ENCODE measurements at places on chromosomes 11 and 22. TPM values are rescaled to one million over a fixed set of nuclear protein-coding genes. Genes with fewer than 3 reads are reported as not detected.

CEP126 gene
- total RNA-seq = 0.88 TPM

SCO2 gene
- total RNA-seq = 1.2 TPM

RDX gene
- 97.1 TPM for total RNA-seq

PPFIBP2 gene
- total RNA-seq = 13.0 TPM

SAA4 gene
- not detected for total RNA-seq

VWCE gene
- total RNA-seq = 0.90 TPM

NCF4 gene
- total RNA-seq = 0.63 TPM

MYO7A gene
- 3.8 TPM for total RNA-seq

CFAP300 gene
- total RNA-seq = 0.74 TPM

PATE2 gene
- not detected for total RNA-seq

DNA sequence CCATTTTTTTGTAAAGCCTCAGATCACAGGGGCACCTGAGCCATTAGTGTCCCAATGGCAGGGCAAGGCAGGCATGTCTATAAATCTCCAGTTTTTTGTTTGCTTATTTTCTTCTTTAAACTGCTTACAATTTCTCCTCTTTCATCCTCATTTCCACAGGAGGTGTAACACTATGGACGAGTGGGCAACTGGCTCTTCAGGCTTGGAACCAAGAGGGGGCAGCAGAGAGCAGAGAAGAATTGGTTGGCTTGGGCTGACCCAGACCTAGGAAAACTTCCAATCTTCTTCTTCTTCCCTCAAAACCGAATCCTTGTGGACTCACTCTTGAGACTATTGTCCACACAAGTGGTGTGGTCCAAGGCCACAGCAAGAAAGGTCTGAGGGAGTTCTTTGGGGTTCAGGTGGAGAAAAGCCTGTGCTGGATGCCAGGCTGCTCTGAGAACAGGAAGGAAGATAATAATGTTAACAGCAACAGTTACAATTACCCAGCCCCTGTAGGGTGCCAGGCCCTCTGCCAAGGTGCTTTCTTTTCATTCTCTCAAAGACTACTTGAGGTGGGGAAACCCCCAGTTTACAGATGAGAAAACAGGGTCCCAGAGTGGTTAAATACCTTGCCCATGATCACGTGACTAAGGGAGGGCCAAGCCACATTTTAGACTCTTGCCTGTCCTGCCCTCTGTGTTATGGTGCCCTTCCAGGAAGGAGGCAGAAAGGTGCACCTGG is 70.7 kb upstream of the E2F8 start:
- no peaks in the 10 kb centered on the region for H3K4me1 ChIP-seq
- no peaks in the 10 kb centered on the region for H3K27me3 ChIP-seq
- no peak overlapping the region for H3K27ac ChIP-seq
- H3K36me3 ChIP-seq = no peaks in the 10 kb centered on the region

GRCh38 chr22:33873186-33873585 is 47.1 kb downstream of the LARGE1 start:
- peaks cover 7% of the 10 kb centered on the region for H3K4me1 ChIP-seq
- no peaks in the 10 kb centered on the region for H3K36me3 ChIP-seq
- no peak for DNase-seq

GRCh38 chr11:133153031-133153430 is 379.3 kb downstream of the OPCML start:
- no peaks in the 10 kb centered on the region for H3K27me3 ChIP-seq
- H3K36me3 ChIP-seq = no peaks in the 10 kb centered on the region
- H3K27ac ChIP-seq = no peak overlapping the region
- H3K4me1 ChIP-seq = no peaks in the 10 kb centered on the region
- H3K4me3 ChIP-seq = no peak overlapping the region
- no peak for DNase-seq

DNA sequence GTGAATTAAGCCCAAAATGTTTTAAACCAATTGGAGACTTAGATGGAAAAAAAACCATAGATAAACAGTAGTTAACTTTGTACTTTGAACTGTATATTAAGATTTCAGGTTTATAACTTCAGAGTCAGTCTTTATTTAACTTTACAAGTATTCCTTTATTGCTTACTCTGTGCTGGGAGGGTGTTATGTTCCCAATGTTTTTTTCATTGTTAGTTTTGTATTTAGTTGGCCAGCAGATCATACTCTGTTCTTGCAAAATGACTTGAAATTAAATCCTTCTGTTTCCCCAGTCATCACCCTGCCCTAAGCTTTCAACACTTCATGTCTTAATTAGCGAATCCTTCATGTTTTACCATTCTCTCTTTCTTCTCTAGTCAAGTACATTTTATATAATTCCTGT is 25.3 kb downstream of the SIK2 start:
- no peaks in the 10 kb centered on the region for H3K27me3 ChIP-seq
- peak overlapping the region; percentile 9 for H3K27ac ChIP-seq
- H3K4me3 ChIP-seq = no peak overlapping the region
- DNase-seq = no peak
- no peaks in the 10 kb centered on the region for H3K36me3 ChIP-seq
- H3K4me1 ChIP-seq = peaks cover 29% of the 10 kb centered on the region

GRCh38 chr11:115409691-115410220 is 94.5 kb downstream of the CADM1 start:
- no peak overlapping the region for H3K4me3 ChIP-seq
- no peaks in the 10 kb centered on the region for H3K4me1 ChIP-seq
- H3K27ac ChIP-seq = no peak overlapping the region
- DNase-seq = no peak

DNA sequence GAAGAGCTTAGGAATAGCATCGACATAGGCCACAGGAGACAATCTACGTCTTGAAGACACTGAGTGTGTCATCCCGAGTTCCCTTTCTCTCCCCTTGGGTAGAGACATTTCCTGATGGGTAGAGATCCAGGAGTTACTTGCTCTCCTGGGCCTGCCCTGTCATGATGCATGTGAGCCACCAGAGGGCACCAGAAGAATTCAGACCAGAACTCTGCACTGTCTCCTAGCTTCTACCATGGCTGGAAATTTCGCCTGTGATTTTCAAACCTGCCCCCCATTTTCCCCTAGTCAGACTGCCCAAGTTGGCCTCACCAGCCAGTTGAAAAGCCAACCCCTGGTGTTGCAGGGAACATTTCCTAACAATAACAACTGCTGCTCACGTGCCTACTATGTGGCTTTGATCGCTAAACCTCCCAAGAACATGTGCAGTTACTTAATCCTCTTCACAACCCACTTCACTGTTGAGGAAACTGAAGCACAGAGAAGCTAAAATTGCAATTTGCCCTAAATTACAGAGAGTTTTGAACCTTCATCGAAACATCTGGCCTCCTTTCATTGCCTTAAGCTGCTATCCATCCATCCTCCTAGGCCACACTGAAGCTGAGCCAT is 47.2 kb downstream of the C11orf58 start:
- H3K4me3 ChIP-seq = no peak overlapping the region
- peak; percentile 72 for DNase-seq

GRCh38 chr11:94046796-94047195 is 25.6 kb downstream of the HEPHL1 start:
- H3K36me3 ChIP-seq = no peaks in the 10 kb centered on the region
- no peaks in the 10 kb centered on the region for H3K4me1 ChIP-seq
- no peak overlapping the region for H3K4me3 ChIP-seq

DNA sequence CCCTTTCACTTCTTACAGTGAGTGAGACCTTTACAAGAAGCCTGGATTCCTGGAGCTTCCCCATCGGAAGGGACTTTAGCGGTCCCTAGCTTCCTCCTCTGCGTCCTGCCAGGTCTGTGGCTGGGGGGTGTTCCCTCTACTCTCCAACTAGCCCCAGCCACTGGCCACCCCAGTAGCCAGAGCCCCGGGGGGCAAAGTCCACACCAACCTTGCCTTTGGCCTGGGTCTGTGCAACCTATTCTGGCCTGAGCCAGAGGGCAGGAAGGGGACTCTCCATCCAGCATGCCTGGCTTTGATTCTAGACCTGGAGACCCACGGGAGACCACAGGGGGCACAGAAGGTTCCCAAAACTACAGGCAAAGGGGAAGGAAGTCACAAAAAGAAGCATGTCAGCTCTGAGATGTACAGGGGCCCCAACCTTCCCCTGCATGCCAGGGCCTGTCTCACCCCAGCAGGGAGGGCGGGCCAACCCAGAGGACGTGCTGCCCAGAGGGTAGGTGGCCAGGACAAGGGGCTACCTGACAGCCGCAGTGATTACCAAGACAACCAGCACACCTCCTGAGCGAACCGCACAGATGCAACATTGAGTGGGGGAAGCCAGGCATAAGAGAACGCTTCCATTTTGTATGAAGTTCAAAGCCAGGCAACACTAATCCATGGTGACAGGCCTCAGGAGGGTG is 52.4 kb downstream of the DSCAML1 start:
- no peak overlapping the region for H3K4me3 ChIP-seq
- H3K27me3 ChIP-seq = no peaks in the 10 kb centered on the region
- H3K27ac ChIP-seq = no peak overlapping the region
- H3K36me3 ChIP-seq = no peaks in the 10 kb centered on the region

DNA sequence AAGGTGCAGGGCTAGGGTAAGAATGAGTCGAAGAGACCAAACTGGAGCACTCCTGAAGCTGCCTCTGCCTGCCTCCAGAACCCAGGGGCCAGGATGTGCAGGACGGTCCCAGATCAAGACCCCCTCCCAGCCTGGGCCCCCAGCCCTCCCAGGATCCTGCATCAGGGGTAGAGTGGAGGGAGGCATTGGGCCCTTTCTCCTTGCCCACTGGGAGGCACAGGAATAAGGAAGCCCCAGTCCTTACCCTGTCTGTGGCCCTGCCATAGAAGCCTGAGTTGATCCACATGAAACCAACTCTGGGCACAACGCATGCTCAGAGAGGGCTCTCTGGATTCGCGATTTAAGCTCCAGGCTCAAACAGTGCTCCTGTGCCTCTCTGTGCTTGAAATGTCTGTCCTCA is 661.8 kb upstream of the B3GAT1 start:
- H3K27ac ChIP-seq = no peak overlapping the region
- no peaks in the 10 kb centered on the region for H3K27me3 ChIP-seq
- no peak overlapping the region for H3K4me3 ChIP-seq
- H3K36me3 ChIP-seq = no peaks in the 10 kb centered on the region
- H3K4me1 ChIP-seq = no peaks in the 10 kb centered on the region

DNA sequence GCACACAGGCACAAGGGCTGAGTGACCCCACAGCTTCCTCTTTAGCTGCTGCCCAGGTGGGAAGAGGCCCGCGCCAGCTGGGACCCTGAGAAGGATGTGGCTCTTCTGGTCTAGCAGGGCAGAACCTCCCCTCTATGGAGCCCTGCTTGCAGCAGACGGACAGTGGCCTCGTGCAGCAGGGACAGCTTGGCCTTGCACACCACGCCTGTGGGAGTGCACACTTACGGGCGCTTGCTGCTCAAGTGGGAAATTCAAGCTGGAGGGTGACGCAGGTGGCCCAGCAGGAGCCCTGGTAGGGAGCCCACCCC is 971.4 kb downstream of the BRD1 start:
- H3K27ac ChIP-seq = no peak overlapping the region
- H3K4me1 ChIP-seq = no peaks in the 10 kb centered on the region
- no peaks in the 10 kb centered on the region for H3K36me3 ChIP-seq
- no peak for DNase-seq
- H3K27me3 ChIP-seq = no peaks in the 10 kb centered on the region

- H3K36me3 ChIP-seq = no peaks in the 10 kb centered on the region
- no peak overlapping the region for H3K4me3 ChIP-seq
- H3K27me3 ChIP-seq = no peaks in the 10 kb centered on the region
- no peak overlapping the region for H3K27ac ChIP-seq
Measured at GRCh38 chr22:25085156-25085555, 114.5 kb upstream of the CRYBB3 start.

DNA sequence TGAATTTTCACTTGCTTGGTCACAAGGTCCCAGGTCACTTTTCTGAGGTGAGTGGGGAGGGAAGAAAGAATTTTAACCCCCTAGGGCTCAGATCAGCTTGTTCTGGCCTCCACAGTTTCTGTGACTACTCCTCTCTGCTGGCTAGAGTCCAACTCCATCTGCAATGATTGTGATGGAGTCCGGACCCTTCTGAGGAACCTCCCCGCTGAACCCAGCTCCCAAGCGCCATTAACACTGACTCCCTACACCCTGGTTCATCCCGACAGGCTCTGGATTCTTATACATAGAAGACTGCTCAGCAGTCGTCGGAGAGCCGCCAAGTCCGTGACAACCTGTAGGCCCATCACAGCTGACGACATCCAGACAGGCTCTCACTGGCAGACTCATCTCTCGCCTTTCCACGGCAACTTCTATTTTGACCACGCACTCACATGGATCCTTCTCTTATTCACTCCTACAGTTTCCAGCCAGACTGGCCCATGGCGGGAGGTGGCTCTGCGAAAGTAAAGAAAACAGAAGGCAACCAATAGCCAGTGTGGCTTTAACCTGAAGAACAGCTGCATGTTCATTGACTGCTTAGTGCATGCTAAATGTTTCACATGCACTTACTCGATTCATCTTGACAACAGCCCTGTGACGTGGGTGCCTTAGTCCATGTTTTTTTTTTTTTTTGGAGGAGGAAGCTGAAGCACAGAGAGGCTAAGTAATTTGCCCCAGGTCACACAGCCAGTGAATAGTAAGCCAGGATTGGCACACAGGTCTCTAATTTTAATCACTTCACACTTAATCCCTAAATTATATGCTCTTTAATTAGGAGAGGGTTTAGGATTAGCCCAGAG is 68.0 kb upstream of the PRDM11 start:
- DNase-seq = no peak
- H3K36me3 ChIP-seq = no peaks in the 10 kb centered on the region
- no peak overlapping the region for H3K27ac ChIP-seq
- no peaks in the 10 kb centered on the region for H3K4me1 ChIP-seq

GRCh38 chr11:127620671-127621070 is 620.1 kb upstream of the KIRREL3 start:
- no peaks in the 10 kb centered on the region for H3K36me3 ChIP-seq
- no peaks in the 10 kb centered on the region for H3K4me1 ChIP-seq
- H3K27me3 ChIP-seq = no peaks in the 10 kb centered on the region
- DNase-seq = no peak

DNA sequence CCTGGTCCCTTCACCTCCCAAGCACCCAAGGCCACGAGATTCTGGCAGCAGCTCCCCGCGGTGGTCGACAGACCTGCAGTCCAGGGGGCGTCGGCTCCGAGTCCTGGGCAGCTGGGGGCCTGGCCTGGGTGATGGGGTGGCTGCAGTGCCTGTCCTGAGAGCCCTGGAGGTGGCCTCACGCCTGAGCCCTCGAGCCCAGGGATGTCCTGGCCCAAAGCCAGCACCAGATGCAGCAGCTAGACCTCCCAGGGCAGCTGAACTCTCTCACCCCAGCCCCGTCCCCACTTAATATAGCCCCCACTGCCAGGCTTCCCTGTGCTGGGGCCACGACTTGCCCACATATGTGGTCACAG is 6.6 kb downstream of the LMNTD2 start:
- H3K36me3 ChIP-seq = no peaks in the 10 kb centered on the region
- DNase-seq = no peak
- no peak overlapping the region for H3K27ac ChIP-seq
- no peak overlapping the region for H3K4me3 ChIP-seq

DNA sequence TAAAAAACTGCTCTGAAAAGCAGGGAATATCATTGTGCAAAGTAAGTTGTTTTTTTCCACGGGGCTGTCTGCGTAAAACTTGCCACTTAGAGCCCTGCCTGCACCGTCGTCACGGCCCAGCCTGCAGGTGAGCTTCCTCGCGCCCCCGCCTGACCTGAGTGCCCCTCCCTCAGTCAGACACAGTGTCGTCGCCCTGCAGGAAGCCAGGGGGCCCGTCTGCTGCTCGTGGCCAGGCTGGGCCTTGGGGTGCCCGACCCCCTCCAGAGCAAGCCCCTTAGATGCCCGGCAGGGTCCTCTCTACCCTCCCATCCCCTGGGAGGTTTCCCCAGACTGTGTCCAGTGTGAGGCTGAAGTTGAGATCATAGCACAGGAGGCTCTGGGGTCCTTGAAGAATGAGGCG is 31.6 kb downstream of the SBF1 start:
- H3K4me1 ChIP-seq = no peaks in the 10 kb centered on the region
- no peak overlapping the region for H3K27ac ChIP-seq
- H3K27me3 ChIP-seq = no peaks in the 10 kb centered on the region
- no peak overlapping the region for H3K4me3 ChIP-seq
- peaks cover 8% of the 10 kb centered on the region for H3K36me3 ChIP-seq
